ENCODE measurements at places on chromosomes 13 and 19.
A peak's percentile ranks its signal among the peaks of the same experiment; 100 is the strongest.

DNA sequence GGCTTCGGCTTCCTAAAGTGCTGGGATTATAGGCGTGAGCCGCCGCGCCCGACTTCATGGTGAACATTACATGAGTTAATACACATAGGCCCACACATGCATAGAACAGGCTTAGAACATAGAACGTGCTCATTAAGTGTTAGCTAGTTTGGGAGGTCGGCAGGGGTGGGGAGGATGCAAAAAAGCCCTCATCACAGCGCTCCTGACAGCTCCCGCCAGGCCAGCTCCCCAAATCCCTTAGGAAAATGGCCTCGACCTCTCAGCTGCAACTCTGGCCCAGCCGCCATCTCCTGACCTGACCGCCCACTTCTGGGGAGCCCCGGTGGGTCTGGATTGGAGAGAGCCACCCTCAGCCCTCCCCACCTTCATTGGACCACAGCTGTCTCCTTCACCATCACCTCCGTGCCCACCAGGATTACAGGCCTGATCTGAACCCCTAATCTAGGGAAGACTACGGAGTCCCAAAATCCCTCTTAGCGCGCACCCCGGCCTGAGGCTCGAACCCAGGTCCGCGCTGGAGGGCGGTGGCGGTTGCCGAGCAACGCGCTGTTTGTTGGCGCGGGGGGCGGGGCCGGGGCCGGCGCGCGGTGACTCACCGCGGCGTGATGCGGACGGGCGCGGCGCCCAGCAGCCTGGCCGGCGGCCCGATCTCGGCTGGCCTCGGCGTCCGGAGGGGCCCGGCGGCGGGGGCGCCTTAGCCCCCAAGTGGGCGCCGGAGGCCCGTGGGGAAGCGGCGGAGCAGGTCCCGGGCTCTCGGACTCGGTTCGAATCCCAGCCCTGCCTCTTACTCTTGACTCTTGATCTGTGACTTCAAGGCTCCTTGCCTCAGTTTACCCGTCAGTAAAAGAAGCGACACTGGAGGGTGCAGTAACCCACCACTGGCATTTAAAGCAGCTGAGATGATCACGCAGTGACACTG, 26.7 kb upstream of the NANOS3 start:
- peak; percentile 87 for DNase-seq

DNA sequence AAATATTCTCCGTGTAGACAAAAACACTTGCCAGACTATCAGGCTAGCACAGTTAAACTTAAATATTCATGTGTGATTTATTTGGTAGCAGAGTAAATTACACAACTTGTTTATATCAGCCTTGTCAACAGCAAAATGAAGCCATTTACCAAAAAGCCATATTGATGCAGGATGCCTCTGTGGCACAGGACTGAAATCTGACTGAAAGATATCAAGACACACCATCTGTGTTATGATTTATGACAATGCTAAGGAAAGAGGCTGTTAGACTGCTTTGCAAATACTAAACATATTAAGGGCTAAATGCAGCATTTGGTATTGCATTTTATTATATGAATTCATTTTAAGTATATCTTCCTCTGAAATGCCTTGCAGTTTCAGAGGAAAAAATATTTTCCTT, 44.8 kb upstream of the FNDC3A start:
- no peak for DNase-seq

GRCh38 chr13:43227721-43228120, 204.3 kb downstream of the DNAJC15 start:
- DNase-seq = no peak

GRCh38 chr13:62525652-62526051, 1110.0 kb upstream of the PCDH20 start:
- no peak for DNase-seq

GRCh38 chr19:34128558-34129250, 43.6 kb upstream of the LSM14A start:
- no peak for DNase-seq

GRCh38 chr19:34241513-34242337, 12.6 kb upstream of the GARRE1 start:
- no peak for DNase-seq

- DNase-seq = no peak
Measured at GRCh38 chr13:32783067-32783466, 196.8 kb downstream of the PDS5B start.

DNA sequence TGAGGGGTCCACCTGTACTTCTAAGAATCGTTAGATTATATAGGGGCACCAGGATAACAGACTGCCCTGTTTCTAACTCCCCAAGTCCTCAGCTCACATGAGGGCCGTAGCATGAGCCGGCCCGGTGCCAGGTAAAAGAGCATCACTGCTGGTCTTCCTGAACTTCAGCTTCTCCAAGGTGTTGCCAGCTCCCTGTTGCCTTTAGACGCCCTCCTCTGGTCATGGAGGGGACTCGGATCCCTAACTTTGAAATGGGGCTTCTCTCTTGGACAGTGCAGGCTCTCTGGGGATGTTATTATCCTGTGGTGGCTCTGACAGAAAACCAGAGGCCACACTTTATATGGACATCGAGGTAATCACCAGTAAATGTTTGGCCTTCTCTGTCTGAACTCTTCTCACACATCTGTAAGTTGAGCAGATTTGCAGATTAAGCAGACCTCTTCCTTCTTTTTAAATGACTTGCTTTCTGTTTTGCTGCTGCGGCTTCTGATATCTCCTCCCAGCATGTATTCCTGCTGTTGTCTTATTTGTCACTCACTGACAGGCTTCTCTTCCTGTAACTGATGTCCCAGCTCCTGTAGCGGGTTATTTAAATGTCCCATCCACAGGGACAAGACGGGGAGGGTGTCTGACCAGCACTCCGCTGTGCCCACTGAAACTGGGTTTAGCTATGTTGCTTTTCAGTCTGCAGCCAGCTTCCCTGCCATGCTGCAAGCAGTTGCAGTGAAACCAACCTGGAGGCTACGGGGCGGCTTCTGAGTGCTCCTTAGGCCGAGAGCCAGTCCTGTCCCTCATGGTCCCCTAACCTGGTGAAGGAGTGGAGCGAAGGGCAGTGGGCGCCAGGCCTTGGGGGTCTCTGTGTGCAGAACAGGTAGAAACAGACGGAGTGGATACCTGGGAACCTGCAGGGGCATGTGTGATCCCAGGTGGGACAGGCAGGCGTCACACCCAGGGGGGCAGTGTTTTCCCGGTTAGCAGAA, 39.2 kb downstream of the TSSK6 start:
- DNase-seq = peak; percentile 61

- DNase-seq = no peak
Measured at GRCh38 chr13:37443538-37443937, 155.0 kb downstream of the POSTN start.

DNA sequence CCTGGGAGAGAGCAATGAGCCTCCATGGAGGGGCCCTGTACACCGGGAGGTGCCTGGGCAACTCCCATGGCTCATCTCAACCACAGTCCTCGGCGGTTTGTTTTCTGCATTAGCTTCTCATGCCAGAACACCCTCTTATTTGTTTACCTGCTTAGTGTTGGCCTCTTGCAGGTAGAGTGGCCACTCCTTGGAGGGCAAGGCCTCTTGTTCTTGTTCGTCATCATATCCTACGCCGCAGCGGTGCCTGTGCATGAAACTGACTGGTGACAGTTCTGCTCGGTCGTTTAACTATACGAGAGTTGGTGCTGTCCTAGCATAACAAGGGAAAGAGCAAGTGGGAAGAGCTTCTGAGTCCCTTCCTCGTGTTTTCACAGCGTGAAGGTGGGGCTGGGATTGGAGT, 40.5 kb upstream of the RNF113B start:
- no peak for DNase-seq

- no peak for DNase-seq
Measured at GRCh38 chr19:7783991-7784423, 21.0 kb downstream of the CLEC4M start.

DNA sequence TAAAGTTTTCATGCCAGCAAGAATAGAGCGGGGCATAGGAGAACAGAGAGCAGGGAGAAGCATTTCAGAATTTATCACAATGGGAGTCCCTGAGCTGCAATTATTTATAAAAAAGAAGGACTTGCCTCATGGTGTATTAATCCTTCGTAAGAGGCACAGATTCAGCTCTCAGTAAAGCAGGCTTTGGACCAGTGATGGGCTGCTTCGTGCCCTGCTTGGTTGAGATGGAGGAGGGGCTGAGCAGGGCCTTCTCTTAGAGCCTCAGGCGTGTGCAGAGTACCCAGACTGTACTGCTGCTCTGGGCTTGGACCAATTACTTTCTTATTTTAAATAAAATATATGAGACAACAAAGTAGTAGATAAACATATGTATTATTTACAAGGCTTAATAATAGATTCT, 265.7 kb upstream of the SLC10A2 start:
- DNase-seq = no peak

- no peak for DNase-seq
Measured at GRCh38 chr19:4066176-4066606, 508 bp downstream of the ZBTB7A start.

DNA sequence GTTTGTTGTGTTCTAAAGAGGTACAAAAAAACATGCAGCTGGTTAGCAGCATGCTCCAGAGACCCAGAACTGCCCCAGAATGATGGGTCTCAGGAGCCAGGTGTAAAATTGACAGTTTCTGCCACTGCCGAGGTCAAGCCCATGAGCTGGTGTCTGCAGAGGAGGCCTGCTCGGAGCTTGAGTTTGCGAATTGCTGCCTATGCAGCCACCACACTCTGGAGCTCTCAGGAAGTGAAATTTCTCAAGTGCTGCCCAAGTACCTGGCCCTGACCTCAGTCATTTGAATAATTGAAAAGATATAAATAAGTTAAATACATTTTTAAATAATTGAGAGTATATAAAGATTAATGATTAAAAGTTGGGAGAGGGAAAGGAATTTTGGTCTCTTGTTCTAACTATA, 66.4 kb downstream of the ZAR1L start:
- no peak for DNase-seq

DNA sequence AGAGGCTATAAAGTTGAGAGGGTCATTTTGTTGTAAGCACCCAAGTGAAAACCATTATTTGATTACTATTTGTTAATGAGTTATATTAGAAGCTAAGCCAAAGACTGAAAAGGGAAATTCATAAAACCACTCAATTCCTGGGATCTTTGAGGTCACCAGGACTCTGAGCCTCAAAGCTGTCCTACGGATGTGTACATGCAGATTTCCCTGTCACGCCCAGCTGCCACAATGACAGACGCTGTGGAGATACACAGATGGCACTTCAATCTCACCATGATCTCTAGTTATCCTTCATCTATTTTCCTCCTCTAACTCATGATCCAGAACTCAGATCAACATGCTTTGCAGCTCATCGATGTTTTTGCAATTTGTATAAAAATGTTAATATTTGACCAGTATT, 403.5 kb upstream of the MIR17HG start:
- DNase-seq = no peak

DNA sequence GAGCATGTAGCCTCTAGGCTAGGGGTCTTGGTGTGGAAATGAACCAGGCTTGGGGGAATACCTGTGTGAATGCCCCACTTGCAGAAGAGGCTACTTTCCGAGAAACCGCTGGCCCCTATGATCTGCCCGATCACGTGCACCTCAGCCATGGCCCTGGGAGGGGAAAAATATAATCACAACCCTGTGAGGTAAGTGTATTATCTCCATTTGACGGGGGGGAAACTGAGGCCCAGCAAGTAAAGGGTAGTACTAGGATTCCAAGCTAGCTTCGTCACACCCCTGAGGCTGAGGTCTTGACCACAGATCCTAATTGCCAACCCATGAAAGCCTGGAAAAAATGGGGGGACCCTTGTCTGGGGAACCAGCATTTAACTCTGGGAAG, 587 bp downstream of the B9D2 start:
- DNase-seq = no peak

- no peak for DNase-seq
Measured at GRCh38 chr19:12766051-12766521, 9.3 kb downstream of the HOOK2 start.

GRCh38 chr19:11387162-11388034, 3.3 kb upstream of the EPOR start:
- no peak for DNase-seq

DNA sequence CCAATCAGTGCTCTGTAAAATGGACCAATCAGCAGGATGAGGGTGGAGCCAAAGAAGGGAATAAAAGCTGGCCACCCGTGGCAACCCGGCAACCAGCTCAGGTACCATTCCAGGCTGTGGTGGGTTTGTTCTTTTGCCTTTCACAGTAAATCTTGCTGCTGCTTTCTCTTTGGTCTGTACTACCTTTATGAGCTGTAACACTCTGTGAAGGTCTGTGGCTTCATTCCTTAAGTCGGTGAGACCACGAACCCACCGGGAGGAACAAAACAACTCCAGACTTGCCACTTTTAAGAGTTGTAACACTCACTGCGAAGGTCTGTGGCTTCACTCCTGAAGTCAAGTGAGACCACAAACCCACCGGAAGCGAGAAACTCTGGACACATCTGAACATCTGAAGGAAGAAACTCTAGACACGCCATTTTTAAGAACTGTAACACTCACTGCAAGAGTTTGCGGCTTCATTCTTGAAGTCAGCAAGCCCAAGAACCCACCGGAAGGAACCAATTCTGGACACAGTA, 16.5 kb upstream of the SPACA6 start:
- no peak for DNase-seq

DNA sequence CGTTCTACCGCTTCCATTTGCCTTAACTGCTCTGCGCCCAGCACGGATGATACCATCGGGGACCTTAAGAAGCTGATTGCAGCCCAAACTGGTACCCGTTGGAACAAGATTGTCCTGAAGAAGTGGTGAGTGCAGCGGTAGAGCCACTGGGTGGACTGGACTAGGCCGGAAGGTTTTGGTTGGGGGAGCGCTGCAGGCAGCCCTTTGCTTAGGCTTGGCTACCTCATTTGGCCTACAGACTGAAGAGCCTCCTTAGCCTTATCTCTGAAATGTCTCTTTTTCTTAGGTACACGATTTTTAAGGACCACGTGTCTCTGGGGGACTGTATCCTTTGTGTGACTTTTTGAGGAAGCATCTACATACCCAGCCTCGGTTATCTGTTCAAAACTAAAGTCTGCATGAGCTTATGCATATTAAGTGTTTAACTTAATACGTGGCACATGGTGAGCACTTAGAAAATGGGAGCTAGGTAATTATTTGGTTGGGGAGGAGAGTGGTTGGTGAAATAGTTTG, 889 bp downstream of the UBL5 start:
- DNase-seq = no peak

GRCh38 chr13:31903111-31903815, 128.3 kb upstream of the FRY start:
- DNase-seq = no peak

- DNase-seq = no peak
Measured at GRCh38 chr13:77415253-77416071, 88.6 kb upstream of the MYCBP2 start.

- DNase-seq = no peak
Measured at GRCh38 chr13:97515643-97516042, 81.7 kb downstream of the RAP2A start.

DNA sequence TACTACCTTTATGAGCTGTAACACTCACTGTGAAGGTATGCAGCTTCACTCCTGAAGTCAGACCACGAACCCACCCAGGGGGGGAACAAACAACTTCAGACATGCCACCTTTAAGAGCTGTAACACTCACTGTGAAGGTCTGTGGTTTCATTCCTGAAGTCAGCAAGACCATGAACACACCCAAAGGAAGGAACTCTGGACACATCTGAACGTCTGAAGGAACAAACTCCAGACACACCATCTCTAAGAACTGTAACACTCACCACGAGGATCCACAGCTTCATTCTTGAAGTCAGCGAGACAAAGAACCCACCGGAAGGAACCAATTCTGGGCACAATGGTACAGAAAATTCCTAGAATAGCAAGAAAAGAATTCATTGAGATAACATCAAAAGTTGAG, 1796.5 kb upstream of the MIR17HG start:
- no peak for DNase-seq

GRCh38 chr13:30440910-30441703, 18.8 kb downstream of the UBE2L5 start:
- no peak for DNase-seq

GRCh38 chr19:12833738-12834565, 427 bp downstream of the RTBDN start:
- DNase-seq = peak; percentile 38

All from hematopoietic multipotent progenitor cell treated with erythropoietin and hydrocortisone succinate and interleukin-3 and kit ligand, for 15 days (in vitro differentiated cells).